ENCODE measurements at places on chromosomes 1 and 21.
A peak's percentile ranks its signal among the peaks of the same experiment; 100 is the strongest.

GRCh38 chr1:52056937-52057231 lies 789 bp downstream of the BTF3L4 start:
- peak overlapping the region; percentile 93 for H3K4me3 ChIP-seq
- peaks cover 47% of the 10 kb centered on the region for H3K4me1 ChIP-seq
- no peak for DNase-seq
- no peaks in the 10 kb centered on the region for H3K27me3 ChIP-seq

GRCh38 chr1:47023268-47024140 lies at the start of gene CYP4X1:
Gene CYP4X1, plus strand, starts transcription at chr1:47023669. Its CDS starts 149 bp downstream, at chr1:47023818.
- peaks cover 14% of the 10 kb centered on the region for H3K4me1 ChIP-seq
- H3K36me3 ChIP-seq: no peaks in the 10 kb centered on the region

DNA sequence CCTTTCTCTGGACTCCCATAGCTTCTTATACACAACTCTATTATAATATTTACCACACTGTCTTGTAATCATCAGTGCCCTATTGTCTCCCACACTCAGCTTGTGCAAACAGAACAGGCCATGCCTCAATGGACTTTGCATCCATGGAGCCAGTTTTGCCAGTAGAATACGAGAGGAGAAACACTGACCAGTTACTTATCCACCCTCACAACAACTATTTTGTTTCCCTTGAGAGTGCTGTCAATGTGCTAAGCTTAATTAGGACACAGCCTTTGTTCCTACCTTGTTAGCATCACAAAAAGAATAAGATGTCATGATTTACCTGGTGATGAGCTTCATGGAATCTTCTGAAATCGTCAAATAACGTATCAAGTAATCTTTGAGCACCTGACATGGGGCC lies 18.1 kb upstream of the LRRC52 start:
- H3K27me3 ChIP-seq: peaks cover 9% of the 10 kb centered on the region
- H3K4me3 ChIP-seq: no peak overlapping the region
- no peaks in the 10 kb centered on the region for H3K36me3 ChIP-seq
- H3K4me1 ChIP-seq: peaks cover 10% of the 10 kb centered on the region

DNA sequence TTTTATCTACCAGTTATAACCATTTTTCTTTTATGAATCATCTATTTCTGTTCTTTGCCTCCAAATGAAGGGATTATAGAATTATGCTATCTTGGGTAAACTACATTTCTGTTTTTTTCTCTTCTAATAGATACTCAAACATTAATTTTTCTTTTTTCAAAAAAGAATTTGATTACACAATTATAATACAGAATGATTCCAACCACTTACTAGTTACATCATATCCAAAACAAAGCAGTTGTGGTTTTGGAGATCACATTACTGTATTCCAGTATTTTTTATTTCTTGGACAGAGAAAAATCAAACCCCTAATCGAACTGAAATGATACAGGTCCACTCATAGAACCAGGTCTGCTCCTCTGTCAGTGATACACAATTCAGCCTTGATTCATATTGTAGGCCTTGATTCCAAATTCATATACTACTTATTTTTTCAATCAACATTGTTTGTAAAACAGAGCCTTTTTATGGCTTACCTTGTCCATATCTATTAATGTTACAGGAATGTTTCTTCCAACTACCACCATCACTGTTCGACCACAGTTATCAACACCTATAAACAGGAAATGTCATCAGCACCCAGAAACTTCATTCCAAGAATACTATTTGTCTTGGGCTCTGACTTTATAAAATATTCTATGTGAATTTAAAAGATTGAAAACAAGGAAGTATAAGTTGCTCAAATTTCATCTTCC lies 43.2 kb downstream of the GDAP2 start:
- H3K36me3 ChIP-seq: peaks cover 3% of the 10 kb centered on the region
- H3K4me3 ChIP-seq: no peak overlapping the region
- no peak overlapping the region for H3K27ac ChIP-seq
- DNase-seq: no peak
- no peaks in the 10 kb centered on the region for H3K27me3 ChIP-seq
- no peaks in the 10 kb centered on the region for H3K4me1 ChIP-seq

GRCh38 chr1:88878731-88879130 lies 12.6 kb downstream of the GTF2B start:
- H3K36me3 ChIP-seq: no peaks in the 10 kb centered on the region
- H3K4me3 ChIP-seq: no peak overlapping the region
- peak overlapping the region; percentile 43 for H3K27ac ChIP-seq
- no peaks in the 10 kb centered on the region for H3K27me3 ChIP-seq
- peaks cover 5% of the 10 kb centered on the region for H3K4me1 ChIP-seq

DNA sequence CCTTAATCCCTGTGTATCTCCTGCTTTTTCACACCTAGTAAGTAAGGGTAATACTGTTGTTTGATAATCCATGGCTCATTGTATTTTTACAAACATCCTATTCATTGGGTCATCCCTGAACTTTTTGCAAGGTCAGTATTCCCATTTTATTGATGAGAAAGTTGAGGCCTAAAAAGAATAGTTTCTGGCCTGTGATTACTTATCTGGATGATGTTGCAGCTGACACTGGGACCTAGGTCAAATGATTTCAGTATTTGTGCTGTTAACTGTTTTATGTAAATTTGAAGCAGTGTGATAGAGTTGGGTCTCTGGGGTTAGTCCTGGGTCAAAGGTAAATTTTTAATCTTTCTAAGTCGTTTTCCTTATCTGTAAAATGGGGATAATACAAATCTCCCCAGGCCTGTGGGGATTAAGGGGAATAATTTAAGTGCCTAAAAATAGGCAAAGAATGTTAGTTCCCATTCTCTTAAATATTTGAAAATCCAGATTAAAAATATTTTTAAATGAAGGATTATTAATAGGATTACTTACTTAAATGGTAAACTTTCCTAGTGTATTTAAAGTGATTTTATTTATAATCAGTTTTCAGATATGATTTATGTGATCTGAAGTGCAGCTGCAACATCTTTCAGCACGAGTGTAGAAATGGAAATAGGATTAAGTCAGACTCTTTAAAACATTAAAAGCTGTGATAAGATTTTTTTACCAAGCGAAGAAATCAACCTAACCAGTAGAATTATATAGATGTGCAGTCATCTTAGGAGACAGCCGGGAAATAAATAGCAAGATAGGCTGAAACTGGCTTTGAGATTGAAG lies 4.3 kb downstream of the PPP2R5A start:
- DNase-seq: no peak
- H3K4me1 ChIP-seq: peaks cover 29% of the 10 kb centered on the region
- no peak overlapping the region for H3K4me3 ChIP-seq
- H3K27me3 ChIP-seq: no peaks in the 10 kb centered on the region
- H3K36me3 ChIP-seq: no peaks in the 10 kb centered on the region
- H3K27ac ChIP-seq: no peak overlapping the region

GRCh38 chr1:101162736-101163735 lies 73.8 kb upstream of the S1PR1 start:
- H3K27ac ChIP-seq: no peak overlapping the region
- H3K4me1 ChIP-seq: peaks cover 3% of the 10 kb centered on the region
- no peaks in the 10 kb centered on the region for H3K36me3 ChIP-seq

DNA sequence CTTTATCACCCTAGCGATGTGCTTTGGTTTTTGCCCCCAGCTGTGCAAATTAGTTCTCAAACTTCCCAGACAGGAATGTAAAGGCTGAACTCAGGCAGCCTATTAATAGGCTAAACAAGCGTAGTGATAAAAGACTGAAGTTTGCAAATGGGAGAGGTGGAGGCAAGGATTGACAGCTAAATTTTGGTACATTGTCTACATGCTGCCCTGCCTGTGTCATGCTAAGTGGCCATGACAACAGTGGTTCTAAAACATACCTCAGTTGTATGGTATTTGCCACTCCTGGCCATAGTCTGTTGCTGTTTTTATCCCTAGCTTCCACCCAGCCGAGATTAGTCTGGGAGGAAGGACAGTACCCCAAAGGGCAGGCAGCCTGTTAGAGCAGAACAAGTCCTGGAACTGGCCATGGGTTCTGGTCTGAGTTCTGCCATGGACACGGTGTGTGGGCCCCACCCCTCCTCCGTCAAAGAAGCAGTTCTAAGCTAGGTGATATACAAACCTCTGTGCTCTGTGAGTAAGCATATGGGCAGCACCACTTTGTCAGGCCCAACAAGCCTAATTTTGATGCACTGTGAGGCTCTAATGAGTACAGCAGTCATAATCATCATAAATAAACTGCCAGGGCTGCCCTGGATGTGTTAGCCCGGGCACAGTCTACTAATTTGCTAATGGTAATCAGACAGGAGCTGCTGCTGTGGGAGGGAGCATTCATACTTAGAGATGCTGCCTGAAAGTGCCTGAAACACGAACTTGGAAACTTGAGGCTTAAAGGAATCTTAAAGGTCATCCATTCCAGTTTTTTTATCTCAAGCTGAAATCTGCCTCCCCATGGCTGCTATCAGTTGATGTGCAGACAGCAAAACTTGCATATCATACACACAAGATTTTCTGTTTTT lies 177.1 kb downstream of the HHAT start:
- peaks cover 17% of the 10 kb centered on the region for H3K4me1 ChIP-seq
- no peaks in the 10 kb centered on the region for H3K36me3 ChIP-seq
- H3K4me3 ChIP-seq: no peak overlapping the region
- no peak overlapping the region for H3K27ac ChIP-seq
- DNase-seq: no peak
- H3K27me3 ChIP-seq: peaks cover 4% of the 10 kb centered on the region

GRCh38 chr1:61391730-61392129 lies 309.4 kb downstream of the NFIA start:
- no peak overlapping the region for H3K4me3 ChIP-seq
- H3K27me3 ChIP-seq: no peaks in the 10 kb centered on the region
- peaks cover 43% of the 10 kb centered on the region for H3K4me1 ChIP-seq
- H3K36me3 ChIP-seq: peaks cover 45% of the 10 kb centered on the region

- H3K27me3 ChIP-seq: peaks cover 15% of the 10 kb centered on the region
- peak overlapping the region; percentile 84 for H3K27ac ChIP-seq
- H3K4me3 ChIP-seq: no peak overlapping the region
- H3K36me3 ChIP-seq: no peaks in the 10 kb centered on the region
- peaks cover 53% of the 10 kb centered on the region for H3K4me1 ChIP-seq
Observed at GRCh38 chr1:156897078-156897825, 3.7 kb downstream of the PEAR1 start.

DNA sequence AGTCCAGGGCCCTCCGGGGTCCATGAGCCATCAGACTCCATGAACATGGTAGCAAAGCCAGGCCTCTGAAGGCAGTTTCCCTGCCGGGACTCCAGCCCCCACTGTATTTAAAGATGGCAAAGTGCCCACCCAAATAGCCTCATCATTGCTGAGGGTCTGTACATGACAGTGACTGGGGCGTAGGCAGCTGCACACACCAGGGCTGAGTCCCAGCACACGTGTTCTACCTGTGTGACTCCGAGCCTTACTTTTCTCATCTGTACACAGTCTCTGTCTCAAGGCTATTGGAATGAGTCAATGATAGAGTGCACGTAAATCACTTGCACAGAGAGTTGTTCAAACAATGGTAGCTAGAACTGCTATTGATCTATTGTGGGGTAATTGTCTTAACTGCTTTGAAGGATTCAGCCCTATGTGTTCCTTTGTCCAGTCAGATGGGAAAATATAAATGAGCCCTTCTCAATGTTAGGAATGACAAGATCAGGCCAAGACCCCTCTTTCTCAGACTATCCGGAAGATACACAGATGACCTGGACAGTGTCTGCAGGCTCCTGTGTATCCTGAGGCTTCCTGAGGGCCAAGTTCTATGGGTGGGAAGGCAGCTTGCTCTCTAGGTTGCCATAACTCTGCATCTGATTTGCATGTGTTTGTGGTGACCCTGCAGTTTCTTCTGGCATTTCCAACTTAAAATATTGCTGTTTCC lies 48.9 kb downstream of the RASSF5 start:
- H3K27ac ChIP-seq: no peak overlapping the region
- H3K27me3 ChIP-seq: peaks cover 28% of the 10 kb centered on the region
- DNase-seq: no peak
- H3K4me1 ChIP-seq: peaks cover 47% of the 10 kb centered on the region
- H3K36me3 ChIP-seq: no peaks in the 10 kb centered on the region

All from mesothelial cell of epicardium (in vitro differentiated cells).